ENCODE measurements at places on chromosomes 6 and 20.
A peak's percentile ranks its signal among the peaks of the same experiment; 100 is the strongest.

DNA sequence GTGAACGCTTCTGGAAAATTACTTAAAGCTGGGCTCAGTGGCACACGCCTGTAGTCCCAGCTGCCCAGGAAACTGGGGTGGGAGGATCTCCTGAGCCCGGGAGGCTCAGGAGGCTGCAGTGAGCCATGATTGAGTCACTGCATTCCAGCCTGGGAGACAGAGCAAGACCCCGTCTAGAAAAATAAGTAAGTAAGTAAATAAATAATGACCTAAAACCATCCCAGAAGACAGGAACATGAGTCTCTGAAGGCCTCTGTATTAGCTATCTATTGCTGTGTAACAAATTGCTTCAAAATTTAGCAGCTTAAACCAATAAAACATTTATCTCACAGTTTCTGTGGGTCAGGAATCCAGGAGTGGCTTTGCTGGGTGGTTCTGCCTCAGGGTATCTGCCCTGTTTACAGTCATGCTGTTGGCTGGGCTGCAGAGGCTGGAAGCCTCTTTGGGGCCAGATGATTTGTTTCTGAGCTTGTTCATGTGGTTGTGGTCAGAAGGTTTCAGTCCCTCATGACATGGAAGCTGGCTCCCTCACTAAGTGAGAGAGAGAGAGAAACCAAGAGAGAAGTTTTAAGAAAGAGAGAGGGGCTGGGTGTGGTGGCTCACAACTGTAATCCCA, 48.4 kb upstream of the NCOA3 start:
- peak; percentile 45 for DNase-seq

DNA sequence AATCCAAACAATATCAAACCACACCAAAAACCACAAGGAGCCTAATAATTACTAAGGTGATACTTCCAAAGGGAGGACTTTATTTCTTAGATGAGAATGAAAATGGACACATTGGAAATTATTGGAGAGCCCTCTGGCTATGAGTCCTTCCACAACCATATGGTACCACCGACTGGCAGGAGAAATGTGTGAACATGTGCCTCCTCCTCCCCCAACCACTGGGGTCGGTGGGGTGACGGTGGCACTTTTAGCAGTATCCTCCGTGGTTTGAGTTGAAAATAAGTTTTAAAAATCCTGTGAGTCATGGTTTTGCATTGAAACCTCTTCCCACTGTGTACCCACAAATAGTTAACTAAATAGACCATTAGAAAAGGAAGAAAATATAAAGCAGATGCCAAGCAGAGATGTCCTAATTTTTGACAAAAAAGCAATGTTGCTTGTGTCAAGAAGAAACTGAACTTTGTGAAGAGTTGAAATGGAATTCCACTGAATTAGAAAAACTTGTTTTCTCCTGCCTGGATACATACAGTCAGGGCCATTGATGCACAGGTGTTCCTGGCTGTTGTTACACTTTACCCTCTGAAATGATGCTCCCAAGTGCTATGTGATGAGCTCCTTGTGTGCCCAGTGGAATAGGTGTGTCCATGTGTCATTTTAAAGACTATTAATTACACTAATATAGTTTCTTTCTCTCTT, 3.2 kb downstream of the EDN1 start:
- no peak for DNase-seq

- DNase-seq, result peak; percentile 57
Observed at GRCh38 chr20:38131588-38132121, 33.4 kb downstream of the TGM2 start.

DNA sequence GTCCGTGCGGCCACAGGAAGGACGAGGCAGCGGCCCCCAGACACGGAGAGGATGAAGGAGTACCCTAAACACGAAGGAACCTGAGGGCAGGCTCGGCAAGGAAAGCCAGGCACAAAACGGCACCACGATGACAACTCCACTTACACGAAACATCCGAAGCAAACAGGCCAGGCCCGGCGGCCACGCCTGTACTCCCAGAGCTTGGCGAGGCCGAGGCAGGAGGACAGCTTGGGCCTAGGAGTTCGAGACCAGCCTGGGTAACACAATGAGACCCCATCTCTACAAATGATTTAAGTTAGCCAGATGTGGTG, 13.4 kb downstream of the KCNQ2 start:
- no peak for DNase-seq

- DNase-seq, result no peak
Observed at GRCh38 chr6:6597682-6598081, 9.2 kb downstream of the LY86 start.

DNA sequence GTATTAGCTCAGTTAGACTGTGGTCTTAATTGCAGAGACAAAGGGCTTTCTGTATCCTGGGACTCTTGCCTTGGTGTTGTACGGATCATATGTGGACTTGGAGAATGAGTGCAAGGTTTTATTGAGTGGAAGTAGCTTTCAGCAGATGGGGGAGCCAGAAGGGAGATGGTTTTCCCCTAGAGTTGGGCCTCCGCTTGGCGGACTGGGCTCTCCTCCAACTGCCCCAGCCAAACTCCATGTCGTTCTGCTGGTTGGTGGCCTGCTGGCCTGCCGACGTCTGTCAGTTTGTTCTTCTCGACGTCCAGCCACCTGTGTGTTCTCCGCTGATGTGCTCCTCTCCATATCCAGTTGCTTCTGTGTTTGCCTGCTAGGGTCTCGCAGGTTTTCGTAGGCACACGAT, 189.5 kb upstream of the FLRT3 start:
- no peak for DNase-seq

GRCh38 chr6:4922488-4923037, 81.3 kb downstream of the RPP40 start:
- DNase-seq, result no peak

Data from hematopoietic multipotent progenitor cell treated with erythropoietin and hydrocortisone succinate and interleukin-3 and kit ligand, for 4 days (in vitro differentiated cells).